ENCODE measurements at places on chromosomes 12 and 14.

- DNase-seq = no peak
These were observed 69.4 kb upstream of the DACT1 start for GRCh38 chr14:58568322-58568721.

DNA sequence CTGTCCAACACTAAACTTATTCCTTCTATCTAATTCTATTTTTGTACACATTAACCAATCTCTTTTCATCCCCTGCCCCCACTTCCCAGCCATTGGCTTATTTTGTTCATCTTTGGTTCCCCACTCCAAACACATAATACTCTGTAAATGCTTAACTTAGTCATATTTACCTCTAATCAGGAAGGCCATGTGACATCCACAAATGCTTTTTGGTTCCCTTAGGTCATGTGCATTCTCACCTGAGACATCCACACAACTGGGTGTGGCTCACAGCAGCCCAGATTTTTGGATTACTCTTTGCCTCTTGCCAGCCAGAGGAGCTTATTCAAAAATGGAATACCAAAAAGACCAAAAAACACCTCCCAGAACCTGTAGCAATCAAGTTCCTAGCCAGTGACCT lies 28.4 kb downstream of the ARL1 start:
- no peak for DNase-seq

DNA sequence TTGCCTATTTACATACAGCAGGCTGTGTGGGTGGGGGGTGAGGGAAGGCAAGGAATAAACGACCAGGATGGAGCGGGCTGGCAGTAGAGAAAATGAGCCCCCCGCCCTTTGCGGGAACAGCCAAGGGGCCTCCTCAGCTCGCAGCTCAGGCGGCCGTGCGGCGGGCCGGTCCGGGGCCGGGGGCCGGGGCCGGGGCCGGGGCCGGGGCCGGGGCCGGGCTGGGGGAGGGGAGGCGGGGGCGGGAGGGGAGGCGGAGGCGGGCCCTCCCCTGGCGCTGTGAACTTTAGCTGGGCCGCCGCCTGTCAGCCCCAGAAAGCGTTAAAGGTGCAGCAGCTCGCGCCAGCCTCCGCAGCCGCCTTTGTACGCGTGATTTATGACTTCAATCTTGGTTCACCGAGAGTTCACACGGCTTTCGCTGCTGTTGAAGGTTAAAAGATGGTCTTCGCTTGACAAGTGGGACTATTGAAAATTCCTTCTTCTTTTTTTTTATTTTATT lies 28.8 kb downstream of the HOXC4 start:
- no peak for DNase-seq

DNA sequence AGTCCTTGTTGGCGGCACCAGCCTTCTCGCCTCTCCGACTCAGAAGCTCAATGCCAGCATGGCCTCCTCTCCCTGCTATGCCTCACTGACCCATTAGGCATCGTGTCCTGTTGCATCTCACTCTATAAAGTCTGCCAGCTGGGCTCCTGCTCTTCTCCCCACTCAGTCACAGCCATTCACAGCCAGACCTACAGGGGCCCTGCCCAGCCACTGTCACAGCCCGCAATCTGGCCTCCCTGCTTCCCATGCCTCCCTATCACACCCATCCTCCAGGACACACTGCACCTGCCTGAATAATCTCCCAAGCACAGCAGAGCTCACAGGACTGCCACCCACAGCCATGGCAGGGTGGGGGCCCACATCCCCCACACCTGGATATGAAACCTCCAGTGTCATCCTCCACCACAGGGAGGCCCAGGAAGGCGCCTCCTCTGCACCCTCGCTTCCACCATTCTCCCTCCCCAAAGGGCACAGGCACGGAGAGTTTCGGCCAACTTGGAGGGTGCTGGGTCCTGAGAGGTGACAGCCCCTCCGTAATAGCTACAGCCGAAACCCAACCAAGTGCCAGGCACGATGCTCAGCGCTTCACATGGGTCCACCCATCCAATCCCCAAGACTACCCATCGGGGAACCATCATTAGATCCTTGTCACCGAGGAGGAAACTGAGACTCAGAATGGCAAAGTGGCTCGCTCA lies 370.3 kb downstream of the BCL11B start:
- DNase-seq = no peak

- no peak for DNase-seq
These were observed 89.7 kb upstream of the BCL11B start for GRCh38 chr14:99361596-99362215.

DNA sequence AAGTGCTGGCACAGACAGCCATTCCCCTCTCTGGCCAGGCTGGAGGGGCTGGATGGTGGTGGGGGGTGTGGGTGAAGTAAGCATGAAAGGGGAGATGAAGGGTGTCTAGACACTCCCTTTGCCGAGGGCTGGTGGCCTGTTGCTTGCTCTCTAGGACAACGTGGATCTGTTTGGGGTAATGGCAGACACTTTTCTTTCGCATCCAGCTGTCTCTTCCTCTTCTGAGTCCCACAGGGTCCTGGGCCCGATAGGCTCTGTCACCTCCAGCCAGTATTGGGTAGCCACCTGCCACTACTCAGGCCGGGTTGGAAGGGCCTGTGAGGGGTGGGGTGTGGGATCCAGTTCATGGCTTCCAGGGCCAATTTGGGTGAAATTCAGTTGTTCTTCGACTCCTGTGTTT lies 218.1 kb downstream of the CACNA1C start:
- no peak for DNase-seq

DNA sequence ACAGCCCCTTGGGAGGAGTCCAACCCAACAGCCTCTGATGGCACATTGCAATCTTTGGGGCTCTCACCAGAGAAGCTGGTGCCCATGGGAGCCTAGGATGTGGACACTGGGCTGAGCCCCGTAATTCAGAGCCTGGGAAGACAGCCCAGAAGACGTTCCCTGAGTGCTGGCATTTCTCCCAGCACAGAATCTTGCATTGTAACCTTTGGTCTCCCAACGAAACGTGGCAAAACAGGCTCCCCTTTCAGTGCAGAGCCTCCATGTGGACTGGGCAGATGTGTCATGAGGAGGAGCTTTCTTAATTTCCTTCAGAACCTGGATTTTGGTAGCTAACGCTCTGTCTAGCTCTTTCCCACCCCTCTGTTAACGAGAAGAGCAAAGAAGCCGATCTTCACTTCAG lies 26.3 kb downstream of the BATF start:
- no peak for DNase-seq

- no peak for DNase-seq
These were observed 71.3 kb upstream of the PSMA6 start for GRCh38 chr14:35220920-35221319.

Measured in hypothalamus (tissue), 51 donors.